Left lobe of liver (tissue), 2 donors: ENCODE measurements at places on chromosomes 12 and 14. TPM values are rescaled to one million over a fixed set of nuclear protein-coding genes. Genes with fewer than 3 reads are reported as not detected.

- DNase-seq: no peak
Measured at GRCh38 chr14:33629792-33630191, 321.1 kb downstream of the EGLN3 start.

DNA sequence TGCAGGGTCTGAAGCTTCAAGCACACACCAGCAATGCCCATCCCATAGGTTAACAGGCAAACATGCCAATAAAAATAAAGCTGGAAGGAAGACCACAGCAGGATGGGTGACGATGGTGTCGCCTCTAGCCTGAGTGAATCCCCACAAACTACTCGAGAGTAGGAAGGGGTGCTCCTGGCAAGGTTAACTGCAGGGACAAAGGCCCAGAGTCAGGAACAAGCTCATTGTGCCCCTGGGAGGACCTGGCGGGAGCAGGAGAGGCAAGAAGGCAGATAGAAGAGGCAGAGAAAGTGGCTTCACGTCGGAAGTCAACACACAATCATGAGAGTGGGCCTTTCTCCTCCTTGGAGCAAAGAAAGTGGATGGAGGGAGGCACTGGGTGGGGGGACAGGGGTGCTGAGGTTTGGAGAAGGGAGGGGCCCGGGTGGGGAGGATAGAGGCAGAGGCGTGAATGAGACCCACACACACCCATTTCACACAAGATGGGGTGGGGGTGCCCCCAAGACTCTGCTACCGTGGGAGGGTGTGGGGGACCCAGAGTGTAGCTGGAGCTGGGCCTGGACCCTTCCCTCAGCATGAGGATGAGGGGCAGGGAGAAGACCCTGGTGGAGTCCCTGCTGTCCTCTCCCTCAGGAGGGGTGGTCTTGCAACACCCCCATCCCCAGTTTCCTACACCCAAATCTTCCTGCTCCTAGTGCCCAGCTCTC is 43.1 kb downstream of the DIO3 start:
- peak; percentile 35 for DNase-seq

The FAM90A1 gene
- not detected for total RNA-seq

DNA sequence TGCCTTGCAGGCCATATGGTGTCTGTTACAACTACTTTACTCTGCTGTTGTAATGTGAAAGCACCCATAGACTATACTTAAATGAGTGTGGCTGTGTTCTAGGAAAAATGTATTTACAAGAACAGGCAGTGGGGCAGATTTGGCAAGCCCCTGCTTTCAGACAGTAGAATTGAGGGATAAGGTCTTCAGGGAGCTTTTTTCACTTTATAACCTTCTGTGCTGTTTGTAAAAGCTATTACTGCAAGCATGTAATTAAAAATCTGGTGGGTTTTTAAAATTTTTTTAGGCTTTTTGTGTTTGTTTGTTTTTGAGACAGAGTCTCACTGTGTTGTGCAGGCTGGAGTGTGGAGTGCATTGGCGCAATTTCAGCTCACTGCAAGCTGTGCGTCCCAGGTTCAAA is 73.9 kb downstream of the VEZT start:
- no peak for DNase-seq

DNA sequence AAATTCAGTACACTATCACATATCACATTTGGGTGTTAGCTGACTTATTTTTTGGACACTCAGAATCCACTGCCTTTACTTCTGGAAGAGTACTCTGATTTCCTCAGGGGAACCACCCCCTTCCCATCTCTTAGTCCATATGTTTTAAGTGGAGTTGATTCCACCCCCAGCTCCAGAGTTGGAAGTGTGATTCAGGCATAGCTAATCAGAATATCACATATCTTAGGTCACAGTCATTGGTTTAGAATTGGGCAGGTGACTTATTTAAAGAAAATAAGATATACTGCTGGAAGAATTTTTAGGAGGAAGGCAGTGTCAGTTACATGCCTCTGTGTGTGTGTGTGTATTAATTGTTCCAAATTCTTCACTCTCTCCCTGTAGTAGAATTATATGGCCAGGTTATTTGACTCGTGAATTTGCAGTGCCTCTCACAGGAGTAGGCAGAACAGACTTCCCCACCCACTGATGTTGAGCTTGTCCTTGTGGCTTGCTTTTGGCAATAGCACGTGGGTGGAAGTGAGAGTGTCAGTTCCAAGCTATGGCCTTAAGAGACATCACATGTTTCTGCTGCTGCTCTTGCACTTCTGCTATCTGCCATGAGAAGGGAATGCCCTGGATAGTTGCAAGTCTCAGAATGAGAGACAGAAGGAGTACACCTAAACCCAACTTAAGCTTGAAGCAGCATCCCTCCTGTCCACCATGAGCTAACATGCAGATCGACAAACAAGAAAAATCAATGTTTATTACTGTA is 6.4 kb upstream of the GAS2L3 start:
- no peak for DNase-seq

The CISTR gene
- not detected for total RNA-seq

GRCh38 chr14:52190337-52190931 is 77.1 kb upstream of the PTGDR start:
- no peak for DNase-seq
